Smooth muscle cell of the brain vasculature (primary cell): ENCODE measurements at places on chromosomes 4 and X.

- DNase-seq, result no peak
Measured at GRCh38 chr4:140047017-140047640, 106.9 kb downstream of the MAML3 start.

GRCh38 chr4:107577743-107578142, 142.3 kb downstream of the PAPSS1 start:
- no peak for DNase-seq

DNA sequence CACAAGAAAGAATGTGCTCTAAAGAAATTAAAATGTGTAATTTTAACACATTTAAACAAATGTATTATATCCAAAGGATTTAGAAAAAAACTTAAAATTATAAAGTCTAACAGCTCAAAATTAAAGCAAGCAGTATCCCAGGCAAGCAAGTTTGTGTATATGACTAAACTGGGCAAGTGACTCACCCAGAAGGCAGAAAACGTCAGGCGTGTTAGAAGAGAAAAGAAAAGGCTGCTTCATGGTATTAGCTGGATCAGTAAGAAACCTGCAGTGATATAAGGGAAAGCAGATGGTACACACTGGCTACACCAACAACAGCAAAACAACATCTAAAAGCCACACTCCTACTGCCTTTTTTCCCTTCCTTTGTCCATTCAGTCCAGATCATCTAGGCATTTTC, 250.6 kb upstream of the NDST3 start:
- DNase-seq, result no peak

- DNase-seq, result no peak
Measured at GRCh38 chr4:184529283-184529682, 54.9 kb upstream of the IRF2 start.
